ENCODE measurements at places on chromosomes 2 and 18.

DNA sequence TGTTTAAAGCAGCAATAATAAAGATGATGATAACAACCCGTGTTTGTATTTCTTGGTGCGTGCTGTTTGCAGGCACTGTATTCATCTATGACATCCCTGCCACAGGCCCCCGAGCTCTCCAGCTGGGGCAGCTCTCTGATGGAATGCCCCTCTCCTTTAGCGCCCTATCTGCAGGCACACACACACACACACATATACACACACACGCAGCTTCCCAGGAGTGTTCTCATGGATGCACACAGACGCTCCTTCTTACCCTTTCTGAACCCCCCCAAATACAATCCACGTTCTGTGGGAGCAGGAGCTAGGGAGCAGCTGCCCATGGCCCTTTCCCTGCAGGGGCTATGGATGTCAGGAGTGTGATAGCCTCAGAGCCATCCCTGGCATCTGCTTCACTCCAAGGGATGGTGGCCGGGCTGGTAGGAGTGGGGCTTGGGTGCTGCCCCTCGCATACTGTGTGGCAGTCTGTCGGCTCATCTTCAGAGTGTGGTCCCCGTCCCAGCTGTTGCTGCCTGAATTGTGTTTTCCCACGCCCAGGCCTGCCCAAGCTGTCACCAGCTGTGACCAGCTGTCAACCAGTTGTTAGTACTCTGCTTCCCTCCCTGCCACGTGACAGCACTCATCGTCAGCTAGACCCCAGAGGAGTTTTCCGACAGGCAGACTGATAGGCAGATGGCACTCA is 50.8 kb upstream of the MYCN start:
- DNase-seq = no peak

- DNase-seq = no peak
These were observed 142.3 kb upstream of the ZFP36L2 start for GRCh38 chr2:43368483-43369385.

GRCh38 chr2:26769089-26769761 is 5.1 kb downstream of the SLC35F6 start:
- DNase-seq = no peak

GRCh38 chr2:135844301-135844895 is 7.4 kb upstream of the LCT start:
- no peak for DNase-seq

DNA sequence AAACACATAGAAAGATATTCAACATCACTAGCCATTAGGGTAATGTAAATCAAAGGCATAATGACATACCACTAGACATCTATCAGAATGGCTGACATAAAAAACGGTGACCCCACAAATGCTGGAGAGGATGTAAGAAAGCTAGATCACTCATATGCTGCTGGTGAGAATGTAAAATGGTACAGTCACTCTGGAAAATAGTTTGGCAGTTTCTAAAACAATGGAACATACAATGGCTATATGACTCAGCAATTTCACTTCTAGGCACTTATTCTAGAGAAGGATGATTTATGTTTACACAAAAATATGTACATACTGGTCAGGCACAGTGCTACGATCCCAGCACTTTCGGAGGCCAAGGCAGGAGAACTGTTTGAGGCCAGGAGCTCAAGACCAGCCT is 87.3 kb downstream of the COLEC12 start:
- no peak for DNase-seq

DNA sequence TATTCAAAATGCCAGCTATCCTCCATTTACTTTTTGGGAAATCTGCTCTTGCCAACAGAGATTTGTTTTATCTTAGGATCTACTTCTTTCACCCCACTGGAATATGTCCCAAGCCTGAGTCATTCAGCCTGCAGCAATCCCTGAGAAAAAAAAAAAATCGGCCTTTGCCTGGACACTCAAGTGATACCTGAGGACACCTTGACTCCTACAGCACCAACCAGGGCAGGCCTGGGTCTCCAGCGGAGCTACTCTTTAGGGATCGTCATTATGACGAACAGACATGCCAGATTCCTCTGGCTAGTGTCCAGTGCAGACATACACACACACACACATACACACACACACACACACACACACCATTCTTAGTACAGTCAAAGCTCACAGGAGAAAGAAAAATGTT is 2.2 kb upstream of the UGT1A6 start:
- no peak for DNase-seq

- DNase-seq = no peak
These were observed 55.9 kb downstream of the ACVR1 start for GRCh38 chr2:157820193-157820592.

- no peak for DNase-seq
These were observed 799.6 kb upstream of the ID2 start for GRCh38 chr2:7882296-7882695.

- DNase-seq = peak; percentile 32
These were observed 63.9 kb upstream of the PHLPP1 start for GRCh38 chr18:62651276-62652056.

GRCh38 chr2:127080226-127080937 is 26.6 kb downstream of the BIN1 start:
- DNase-seq = no peak

GRCh38 chr2:106280722-106281446 is 86.8 kb upstream of the UXS1 start:
- DNase-seq = no peak

- no peak for DNase-seq
These were observed 2.8 kb downstream of the SRSF7 start for GRCh38 chr2:38748391-38748790.
